Coronary artery (tissue), 2 donors: ENCODE measurements at places on chromosomes 7 and 10.

GRCh38 chr7:91358303-91358702 is 94.1 kb downstream of the FZD1 start:
- DNase-seq = no peak

DNA sequence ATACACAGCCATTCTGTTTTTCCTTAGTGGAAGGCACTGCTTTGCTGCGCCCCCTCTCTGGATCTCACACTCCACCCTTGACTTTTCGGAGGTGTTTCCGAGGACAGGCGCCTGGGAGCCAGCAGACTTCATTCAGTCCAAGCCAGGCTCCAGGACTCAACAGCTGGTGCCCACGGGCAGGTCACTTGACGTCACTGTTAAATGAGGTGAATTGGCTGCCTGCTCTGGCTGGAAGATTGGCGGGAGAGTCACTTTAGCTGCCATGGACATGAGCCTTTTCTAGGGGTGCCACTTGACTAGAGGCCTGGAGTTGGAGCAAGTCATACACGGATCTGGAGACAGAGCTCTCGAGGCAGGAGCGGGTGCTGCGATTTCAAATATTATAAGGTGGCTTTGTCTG is 3.2 kb downstream of the HTRA1 start:
- no peak for DNase-seq

DNA sequence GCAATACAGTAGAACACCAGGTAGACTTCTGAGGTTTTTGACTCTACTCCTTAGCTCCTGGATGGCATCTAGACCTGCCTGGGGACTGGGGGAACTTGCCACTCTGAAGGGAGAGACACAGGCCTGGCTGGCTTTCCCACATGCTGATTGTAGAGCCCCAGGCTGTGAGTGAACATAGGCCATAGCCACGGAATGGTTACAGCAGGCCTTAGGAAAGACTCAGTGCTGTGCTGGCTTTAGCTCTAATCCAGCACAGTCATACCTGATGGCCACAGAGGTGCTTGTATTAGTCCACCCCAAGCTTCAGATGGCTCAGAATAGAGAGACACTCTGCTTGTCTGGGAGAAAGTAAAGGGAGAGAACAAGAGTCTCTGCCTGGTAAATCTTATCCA is 35.0 kb upstream of the ARHGAP12 start:
- no peak for DNase-seq

DNA sequence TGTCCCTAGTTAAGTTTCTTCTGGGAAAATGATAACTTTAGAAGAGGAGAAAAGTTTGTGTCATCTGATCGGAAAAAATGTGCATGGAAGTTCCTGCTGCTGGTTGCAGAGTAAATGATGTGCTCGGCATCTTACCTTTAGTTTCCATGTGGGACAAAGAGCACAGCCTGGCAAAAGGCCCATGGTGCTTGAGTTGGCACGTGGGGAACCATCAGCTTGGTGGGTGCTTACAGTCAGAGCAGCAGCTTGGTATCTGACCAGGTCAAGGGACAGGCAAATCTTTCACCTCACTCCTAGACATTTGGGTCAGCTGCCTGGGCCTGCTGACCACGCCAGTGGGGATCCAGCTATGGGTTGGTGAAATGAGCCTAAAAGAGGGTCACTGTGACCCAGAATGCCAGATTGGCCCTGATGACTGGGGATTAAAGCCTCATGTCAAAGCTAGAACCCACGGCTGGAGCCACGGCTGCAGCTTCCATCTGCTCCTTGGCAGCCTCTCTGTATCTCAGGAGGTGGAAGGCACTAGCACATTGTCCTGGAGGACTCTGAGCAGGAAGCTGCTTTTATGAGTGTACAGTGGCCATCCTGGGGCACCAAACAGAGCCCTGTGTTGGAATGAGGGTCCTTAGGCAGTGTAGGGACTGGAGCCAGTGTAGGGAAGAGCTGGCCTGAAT is 24.7 kb downstream of the VWC2 start:
- DNase-seq = no peak

GRCh38 chr10:21527598-21528235 is 2.2 kb upstream of the SKIDA1 start:
- DNase-seq = no peak

DNA sequence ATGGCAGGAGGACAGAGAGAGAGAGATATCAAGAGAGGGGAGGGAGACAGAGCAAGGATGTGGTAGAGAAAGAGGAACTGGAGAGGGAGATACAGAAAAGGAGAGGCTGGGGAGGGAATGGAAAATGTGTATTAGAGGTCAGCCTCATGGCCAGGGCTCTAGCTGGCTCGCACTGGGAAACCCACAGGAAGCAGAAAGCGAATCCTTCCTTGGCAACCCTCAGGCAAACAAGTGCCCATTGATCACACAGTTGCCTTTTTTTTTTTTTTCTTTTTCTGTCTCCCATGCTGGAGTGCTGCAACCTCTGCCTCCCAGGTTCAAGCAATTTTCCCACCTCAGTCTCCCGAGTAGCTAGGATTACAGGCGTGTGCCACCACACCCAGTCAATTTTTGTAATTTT is 391.2 kb downstream of the TYW1 start:
- DNase-seq = no peak

GRCh38 chr10:64444564-64444963 is 923.4 kb downstream of the REEP3 start:
- DNase-seq = no peak
